ENCODE measurements at places on chromosomes 5 and 9.
A peak's percentile ranks its signal among the peaks of the same experiment; 100 is the strongest.

GRCh38 chr9:22529426-22530199 is 83.0 kb downstream of the DMRTA1 start:
- DNase-seq, result no peak

DNA sequence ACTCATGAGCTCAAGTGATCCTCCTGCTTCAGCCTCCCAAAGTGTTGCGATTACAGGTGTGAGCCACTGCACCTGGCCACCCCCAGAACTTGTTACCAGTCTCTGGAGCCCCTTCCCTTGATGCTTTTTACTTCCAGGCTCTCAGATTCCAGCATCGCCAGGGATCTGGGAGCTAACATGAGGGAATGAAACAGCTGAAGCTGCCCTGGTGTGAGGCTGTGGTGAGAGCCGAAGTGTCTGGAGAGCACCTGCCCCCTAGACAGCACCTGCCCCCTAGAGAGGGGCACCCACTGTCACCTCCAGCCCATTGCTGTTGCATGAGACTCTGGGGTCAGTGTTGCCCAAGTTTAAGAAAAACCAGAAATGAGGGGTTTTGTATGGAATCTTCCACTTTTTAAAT is 124.3 kb upstream of the SAP30L start:
- DNase-seq, result no peak

GRCh38 chr5:65014769-65015168 is 246.0 kb downstream of the CWC27 start:
- DNase-seq, result no peak

DNA sequence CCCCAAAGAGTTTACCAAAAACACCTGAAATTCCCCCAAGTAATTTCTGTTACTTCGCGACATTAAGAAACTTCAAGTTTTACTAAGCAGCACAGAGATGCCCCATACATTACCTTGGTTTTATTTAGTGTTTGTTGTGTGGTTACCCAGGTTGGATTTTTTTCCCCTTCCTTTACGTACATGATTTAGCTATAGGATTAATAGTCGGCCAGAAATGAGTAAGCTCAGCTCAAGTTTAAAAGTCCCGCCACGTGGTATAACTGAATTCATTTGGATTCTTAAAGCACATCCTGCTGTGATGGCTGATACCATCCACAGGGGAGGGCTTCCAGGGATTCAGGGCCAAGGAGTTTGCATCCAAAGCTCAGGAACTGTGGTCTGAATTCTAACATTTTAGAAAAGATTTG is 75.9 kb downstream of the DAP start:
- DNase-seq, result no peak

- no peak for DNase-seq
Observed at GRCh38 chr5:77630114-77630680, 8.3 kb downstream of the OTP start.

GRCh38 chr9:133785753-133786370 is 47.7 kb upstream of the SARDH start:
- no peak for DNase-seq

GRCh38 chr9:40884072-40884901 is 244.2 kb downstream of the FOXD4L6 start:
- no peak for DNase-seq

DNA sequence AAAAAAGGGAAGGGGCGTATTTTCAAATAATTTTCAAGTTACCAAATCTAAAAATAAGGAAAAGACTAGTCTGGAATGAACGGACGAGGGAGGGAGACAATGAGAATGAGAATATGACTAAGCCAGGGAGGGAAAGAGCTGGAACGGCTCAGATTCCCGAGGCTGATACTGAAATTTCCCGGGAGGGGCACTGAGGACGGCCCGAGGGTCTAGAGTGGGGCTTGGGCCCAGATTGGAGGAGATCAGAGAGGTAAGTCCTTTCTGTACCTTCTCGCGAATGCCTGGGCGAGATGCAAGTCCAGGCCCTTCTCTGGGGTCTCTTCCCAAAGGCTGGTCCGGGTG is 3.4 kb upstream of the CCIN start:
- no peak for DNase-seq

- no peak for DNase-seq
Observed at GRCh38 chr9:14783358-14783757, 60.8 kb upstream of the CER1 start.

- no peak for DNase-seq
Observed at GRCh38 chr9:36893184-36893583, 140.9 kb downstream of the PAX5 start.

DNA sequence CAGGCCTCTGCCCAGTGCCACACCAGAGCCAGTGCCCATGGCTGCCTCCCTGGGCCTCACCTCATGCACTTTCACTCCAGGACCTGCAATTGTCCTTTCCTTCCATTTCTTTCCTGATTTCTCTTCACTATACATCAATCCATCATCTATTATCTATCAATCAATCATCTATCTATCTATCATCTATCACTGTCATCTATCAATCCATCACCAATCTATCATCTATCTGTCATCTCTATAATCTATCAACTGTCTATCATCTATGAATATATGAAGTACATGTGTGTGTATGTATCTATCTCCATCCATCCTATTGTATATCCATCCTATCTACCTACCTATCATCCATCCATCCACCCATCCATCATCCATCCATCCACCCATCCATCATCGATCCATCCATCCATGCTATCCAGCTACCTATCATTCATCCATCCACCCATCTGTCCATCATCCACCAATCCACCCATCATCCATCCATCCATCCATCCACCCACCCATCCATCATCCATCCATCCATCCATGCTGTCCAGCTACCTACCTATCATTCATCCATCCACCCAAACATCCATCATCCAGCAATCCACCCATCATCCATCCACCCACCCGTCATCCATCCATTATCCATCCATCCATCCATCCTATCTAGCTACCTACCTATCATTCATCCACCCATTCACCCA is 26.9 kb downstream of the SLC6A3 start:
- DNase-seq, result no peak

- DNase-seq, result no peak
Observed at GRCh38 chr5:151509231-151509630, 61.8 kb downstream of the SLC36A1 start.

- DNase-seq, result no peak
Observed at GRCh38 chr9:136720898-136721338, 8.5 kb downstream of the DIPK1B start.

DNA sequence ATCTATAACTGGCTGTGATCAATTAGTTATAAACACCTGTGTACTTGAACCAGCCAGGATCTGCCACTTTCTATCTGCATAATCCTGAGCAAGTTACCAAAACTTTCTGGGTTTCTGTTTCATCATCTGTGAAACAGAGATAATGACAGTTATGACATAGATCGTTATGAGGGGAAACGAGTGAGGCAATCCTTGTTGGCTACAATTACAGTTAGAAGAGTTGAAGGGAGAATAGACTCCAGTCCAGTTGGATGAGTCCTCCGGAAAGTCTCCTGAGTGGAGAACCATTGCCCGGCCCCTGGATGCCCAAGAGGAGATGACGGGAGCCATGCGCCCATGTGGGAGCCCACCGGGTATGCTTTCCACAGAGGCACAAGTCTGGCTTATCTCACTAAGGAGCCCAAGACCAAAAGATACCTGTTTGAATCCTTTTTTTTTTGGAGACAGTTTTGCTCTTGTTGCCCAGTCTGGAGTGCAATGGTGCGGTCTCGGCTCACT is 4.5 kb downstream of the PDE6A start:
- DNase-seq, result no peak

- DNase-seq, result peak; percentile 51
Observed at GRCh38 chr5:1441166-1441865, 3.9 kb downstream of the SLC6A3 start.

DNA sequence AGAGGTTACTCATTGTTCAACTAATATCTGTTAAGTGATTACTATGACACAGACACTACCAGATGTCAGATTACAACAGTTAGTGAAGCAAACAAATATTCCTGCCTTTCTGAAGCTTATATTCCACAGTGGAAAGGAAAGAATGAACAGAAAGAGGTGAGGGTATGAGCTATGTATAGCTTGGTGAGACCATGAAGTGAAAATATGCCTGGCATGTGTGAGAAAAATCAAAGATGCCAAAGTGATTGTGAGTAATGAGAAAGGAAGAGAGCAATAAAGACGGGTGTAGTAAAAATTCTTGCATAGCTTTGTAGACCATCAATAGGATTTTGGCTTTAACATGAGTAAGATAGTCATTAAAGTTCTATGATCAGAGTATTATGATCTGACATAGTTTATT is 734.5 kb upstream of the NUDT12 start:
- no peak for DNase-seq

- DNase-seq, result no peak
Observed at GRCh38 chr9:95649801-95650213, 133.0 kb upstream of the PTCH1 start.

GRCh38 chr9:127909839-127910273 is 7.0 kb downstream of the ST6GALNAC4 start:
- DNase-seq, result no peak

GRCh38 chr5:71576241-71576640 is 10.9 kb upstream of the MCCC2 start:
- DNase-seq, result no peak

- no peak for DNase-seq
Observed at GRCh38 chr5:72256536-72256935, 63.5 kb downstream of the MRPS27 start.

- DNase-seq, result no peak
Observed at GRCh38 chr9:13879981-13880380, 434.0 kb downstream of the NFIB start.

GRCh38 chr5:179475208-179475751 is 75.1 kb upstream of the RUFY1 start:
- no peak for DNase-seq

GRCh38 chr5:78563621-78564020 is 85.0 kb downstream of the LHFPL2 start:
- DNase-seq, result peak; percentile 2

DNA sequence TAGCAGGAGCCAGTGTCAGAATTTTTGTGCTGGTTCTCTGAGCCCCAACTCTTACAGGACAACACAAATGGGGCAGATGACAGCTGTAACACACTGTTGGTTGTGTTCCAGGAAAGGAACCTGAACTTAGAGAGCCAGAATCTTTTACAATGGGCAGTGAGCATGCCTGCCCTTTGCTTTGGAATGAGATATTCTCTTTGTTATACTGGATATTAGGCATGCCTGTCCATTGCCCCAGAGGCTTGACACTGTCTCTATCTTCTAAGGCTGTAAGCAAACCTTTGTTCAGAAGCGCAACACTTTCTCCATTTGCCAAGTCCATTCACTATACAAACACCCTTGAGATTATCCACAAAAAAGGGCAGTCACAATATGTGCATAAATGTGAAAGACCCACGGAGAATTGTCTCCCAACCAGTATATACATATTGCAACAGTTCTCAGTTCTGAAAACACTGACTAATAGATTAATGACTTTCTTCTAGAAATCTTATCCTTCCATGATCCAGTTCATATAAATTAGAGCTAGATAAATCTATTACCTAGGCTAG is 26.3 kb upstream of the CEP120 start:
- DNase-seq, result no peak

- DNase-seq, result no peak
Observed at GRCh38 chr5:147601652-147602051, 91.8 kb upstream of the DPYSL3 start.

GRCh38 chr9:82553654-82554366 is 509.1 kb downstream of the RASEF start:
- no peak for DNase-seq

DNA sequence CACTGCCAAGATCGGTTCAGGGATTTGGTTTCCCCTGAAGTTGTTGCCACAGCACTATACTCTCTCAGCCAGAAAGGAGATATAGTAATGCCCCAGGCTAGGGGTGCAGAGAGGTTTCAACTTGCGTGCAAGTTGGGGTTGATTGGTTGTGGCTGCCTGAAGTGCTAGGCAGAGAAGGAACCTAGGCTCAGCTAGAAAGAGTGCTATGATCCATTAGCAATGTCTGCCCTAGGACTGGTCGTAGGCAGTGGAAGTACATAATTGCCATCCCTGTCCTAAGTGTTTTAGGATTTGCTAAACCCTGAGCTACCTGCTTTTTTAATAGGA is 136.6 kb upstream of the SMIM23 start:
- no peak for DNase-seq

GRCh38 chr5:56840597-56840996 is 25.2 kb downstream of the MAP3K1 start:
- no peak for DNase-seq

DNA sequence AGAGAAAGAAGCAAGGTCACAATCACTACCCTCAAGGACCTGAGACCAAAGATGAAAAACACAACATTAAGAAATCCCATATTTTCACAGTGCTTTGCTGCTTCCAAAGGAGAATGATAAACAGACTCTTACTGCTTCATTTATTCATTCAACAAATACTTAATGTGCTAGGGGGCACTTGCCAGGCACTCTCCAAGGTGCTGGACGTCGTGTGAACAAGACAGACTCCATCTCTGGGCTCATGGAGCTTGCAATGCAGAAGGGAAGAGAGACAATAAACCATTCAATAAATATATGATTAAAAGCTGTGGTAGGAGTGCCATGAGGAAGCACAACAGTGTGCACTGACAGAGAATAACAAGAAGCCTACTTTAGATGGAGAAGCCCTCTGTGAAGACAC is 327.7 kb downstream of the CDK5RAP2 start:
- DNase-seq, result no peak

- no peak for DNase-seq
Observed at GRCh38 chr9:33628865-33629410, 104.9 kb downstream of the ANKRD18B start.

DNA sequence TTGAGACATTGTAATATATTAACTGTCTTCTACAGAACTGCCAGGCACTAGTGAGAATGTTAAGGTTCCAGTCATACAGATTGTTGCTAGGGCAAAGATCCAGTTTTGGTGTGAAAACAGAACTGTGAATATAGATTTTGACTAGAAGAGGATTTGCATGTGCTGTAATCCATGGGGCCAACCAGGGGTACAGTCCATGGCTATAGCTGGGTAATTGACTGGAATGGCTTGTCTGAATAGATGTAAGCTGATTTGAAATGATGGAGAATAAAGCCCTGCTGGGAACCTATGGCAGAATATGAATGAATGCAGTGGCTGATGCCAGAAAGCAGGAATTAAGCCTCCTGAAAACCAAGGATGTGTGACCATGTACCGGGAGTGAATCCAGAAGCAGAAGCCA is 748.5 kb upstream of the CDH10 start:
- no peak for DNase-seq

DNA sequence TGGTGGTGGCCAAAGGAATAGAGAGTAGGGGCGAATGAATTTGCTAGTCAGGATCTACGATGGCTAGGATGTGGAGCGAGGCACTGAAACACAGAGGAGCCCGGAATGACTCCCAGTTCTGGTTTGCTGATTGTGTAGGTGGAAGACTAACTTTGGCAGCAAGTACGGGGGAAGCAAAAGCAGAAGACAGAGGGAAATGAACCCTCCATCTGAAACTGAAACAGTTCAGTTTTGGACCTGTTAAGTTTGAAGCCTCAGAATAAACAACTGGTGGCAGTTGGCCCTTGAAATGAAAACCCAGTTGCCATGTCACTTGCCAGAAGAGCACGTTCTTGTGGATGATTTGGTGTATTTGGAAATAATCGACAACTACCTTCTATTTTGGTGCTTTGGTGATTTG is 15.4 kb upstream of the SMIM15 start:
- DNase-seq, result no peak

DNA sequence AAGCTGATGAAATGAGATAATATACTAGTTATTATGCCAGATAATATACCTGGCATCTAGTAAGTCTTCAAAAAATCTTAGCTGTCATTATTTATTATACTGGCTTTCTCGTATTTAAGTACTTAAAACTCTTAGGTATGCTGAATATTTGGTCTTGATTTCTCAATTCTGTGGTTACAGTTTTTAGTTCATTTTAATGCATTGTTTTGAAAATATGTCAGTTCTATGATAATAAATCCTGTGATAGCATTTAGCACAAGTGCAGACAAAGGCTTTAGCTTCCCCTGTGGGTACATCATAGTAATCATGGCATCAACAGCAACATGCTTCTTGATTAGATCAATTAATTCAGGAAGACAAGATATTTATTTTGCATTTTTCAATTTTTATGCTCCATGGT is 133.0 kb downstream of the SMC2 start:
- DNase-seq, result no peak
